ENCODE measurements at places on chromosomes 7 and 10.

- peak; percentile 76 for DNase-seq
Observed at GRCh38 chr7:20199015-20199737, 18.0 kb downstream of the MACC1 start.

DNA sequence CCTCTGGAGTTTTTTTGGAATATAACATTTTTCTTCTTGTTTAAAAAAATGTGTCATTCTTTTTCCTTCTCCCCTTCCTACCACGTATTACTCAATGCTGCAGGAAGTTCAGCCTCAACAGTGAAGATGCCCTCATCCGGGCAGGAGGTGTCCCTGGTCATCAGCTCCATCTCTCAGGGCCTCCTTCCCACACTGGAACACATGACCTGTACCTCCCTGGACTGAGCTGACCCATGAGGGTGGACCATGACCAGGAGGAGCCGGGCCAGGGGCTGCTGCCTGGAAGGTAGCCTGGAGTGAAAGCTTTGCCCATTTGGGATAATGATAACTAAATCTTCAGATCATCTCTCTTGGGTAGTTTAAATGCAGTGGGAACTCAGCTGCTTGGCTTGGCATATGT, 316.5 kb upstream of the ZMIZ1 start:
- peak; percentile 49 for DNase-seq

DNA sequence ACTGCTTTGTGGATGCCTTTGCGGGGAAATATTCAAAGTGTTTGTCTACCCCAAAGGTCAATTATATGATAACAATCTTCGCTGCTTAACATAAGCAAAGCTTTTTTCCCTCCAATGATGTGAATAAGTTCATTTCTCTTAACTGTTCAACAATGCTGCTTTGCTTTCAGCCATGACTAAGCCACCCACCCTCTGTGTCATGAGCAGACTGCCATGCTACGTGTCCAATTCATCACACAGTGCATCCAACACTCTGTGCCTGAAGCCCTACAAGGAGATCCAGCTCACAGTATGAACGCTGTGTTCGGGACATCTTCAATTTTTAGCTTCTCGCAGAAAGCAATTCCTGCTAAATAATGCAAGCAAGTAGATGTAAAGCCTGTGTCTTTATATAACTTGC, 5.7 kb upstream of the TAS2R40 start:
- no peak for DNase-seq

- no peak for DNase-seq
Observed at GRCh38 chr7:112110651-112111050, 95.5 kb downstream of the DOCK4 start.

DNA sequence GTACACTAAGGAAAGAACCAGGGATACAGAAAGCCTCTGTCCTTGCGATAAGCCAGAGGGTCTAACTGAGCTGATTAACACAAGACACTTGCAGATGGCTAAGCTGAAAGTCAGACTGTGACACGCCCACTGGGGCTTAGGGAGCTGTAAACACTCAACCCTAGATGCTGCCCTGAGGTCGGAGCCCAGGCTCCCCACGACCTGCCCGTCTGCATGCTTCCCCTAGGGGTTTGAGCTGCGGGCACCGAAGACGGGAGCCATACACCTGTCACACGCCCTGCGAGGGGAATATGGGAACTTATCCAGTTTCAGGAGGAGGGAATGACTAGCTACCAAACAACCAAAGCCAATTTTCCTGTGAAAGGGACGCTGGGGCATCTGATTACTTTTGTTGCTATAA, 96.0 kb downstream of the HTR5A start:
- no peak for DNase-seq

DNA sequence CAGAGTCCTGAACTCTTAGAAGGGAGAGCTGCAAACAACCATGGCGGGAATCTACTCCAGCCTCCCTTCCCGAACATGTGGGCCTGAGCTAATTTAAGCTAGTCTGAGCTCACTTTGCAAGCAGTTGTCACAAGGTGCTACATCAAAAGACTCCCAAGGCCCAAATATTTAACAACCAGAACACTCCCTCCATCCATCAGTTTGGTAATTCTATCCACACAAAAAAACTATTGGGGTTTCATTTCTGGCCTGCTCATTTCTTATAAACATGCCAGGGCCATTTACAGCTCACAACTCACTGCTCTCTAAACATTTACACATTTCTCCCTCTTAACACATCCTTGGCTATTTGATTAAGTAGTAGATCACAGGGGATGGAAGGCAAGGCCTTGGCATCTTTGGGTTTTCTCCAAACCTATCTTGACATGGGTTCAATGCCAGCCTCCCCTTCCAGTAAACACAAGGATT, 263.4 kb downstream of the KCNMA1 start:
- DNase-seq, result no peak

DNA sequence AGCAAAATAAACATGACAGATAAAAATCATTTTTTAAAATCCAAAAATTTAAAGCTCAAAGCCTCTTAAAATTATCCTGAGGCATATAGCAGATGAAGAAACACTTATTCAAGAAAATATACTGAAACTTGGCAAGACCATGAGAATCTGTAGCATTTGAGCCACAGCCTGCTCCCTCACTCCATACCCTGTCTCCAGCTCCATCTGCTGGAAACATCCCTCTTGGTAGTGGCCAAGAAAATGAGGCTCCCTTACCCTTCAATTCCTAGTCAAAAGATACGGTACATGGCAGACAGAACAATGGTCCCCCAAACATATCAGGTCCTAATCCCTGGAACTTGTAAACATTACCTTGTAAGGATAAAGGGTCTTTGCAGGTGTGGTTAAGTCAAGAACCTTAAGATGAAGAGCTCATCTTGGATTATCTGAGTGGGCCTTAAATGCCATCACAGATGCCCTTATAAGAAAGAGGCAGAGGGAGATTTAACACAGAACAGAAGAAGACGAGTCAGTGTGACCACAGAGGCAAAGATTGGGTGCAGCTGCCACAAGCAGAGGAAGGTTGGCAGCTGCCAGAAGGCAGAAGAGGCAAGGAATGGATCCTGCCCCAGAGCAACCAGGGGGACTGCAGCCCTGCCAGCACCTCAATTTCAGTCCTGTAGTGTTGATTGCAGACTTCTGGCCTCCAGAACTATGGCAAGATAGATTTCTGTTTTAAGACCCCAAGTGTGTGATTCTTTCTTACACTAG, 149.4 kb downstream of the ZNF248 start:
- DNase-seq, result no peak

DNA sequence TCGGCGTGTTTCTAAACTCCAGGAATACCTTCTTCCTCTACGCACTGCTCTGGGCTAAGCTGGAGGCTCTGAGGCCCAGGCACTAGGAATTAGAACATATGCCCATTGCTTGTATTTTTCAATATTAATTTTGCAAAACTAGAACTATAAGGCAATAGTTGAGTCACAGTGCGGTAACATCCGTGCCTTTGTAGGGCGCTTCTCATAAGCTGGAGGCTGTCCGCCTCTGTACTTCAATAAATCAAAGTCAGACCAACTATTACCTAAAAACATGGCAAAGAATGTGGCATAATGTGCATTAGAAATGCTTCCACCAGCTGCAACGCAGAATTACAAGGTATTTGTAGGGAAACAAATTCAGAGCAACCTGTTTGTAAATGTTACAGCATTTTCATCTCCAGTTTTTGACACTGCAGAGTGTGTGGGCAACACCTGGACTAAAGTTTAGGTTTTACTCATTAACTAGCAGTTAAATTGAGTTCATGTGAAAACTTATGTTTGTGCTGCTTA, 440 bp upstream of the MINDY3 start:
- DNase-seq, result no peak

- DNase-seq, result no peak
Observed at GRCh38 chr10:88221010-88221973, 357.9 kb downstream of the PTEN start.

- DNase-seq, result peak; percentile 47
Observed at GRCh38 chr10:12835709-12836108, 165.8 kb downstream of the CCDC3 start.

DNA sequence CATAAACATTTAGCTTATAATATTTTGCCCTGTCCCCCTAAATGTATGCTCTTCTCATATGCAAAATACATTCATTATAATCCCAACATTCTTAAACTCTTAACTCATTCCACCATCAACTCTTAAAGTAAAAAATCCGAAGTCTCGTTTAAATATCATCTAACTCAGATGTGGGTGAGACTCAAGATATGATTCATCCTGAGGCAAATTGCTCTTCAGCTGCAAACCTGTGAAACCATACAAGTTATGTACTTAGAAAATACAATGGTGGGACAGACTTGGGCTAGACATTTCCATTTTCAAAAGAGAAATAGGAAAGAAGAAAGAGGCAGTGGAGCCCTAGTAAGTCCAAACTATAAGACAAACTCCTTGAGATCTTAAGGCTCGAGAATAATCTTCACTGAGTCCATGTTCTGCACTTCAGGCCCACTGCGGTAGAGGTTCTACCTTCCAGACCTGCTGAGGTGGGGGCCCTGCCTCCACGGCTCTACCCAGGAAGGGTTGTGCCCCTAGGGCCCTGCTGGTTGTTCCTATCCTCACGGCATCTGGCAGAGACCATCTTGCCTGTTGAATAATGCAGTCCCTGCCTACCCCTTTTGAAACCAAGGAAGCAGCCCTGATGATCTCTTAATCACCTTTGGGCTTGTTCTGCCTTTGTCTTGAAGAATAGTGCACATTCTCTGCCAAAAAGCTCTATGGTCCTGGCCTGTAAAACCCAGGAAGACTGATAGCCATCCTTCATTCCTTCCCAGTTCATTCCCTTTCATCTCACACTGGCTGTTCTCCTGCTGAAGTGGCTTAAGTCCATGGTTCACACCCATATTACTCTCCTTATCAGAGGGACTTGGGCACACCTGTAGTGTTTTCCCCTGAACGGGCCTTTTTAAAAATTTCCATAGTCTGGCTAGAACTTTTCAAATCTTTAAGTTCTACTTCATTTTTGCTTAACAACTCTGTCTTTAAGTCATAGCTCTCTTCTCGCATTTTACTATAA, 37.3 kb downstream of the INPP5F start:
- DNase-seq, result no peak

- DNase-seq, result peak; percentile 59
Observed at GRCh38 chr7:371119-371778, 81.3 kb downstream of the FOXL3 start.

- DNase-seq, result no peak
Observed at GRCh38 chr7:112410092-112410491, 40.2 kb upstream of the IFRD1 start.

GRCh38 chr10:103852856-103853255, 2.5 kb downstream of the SH3PXD2A start:
- no peak for DNase-seq

- no peak for DNase-seq
Observed at GRCh38 chr7:15305002-15305600, 256.7 kb downstream of the AGMO start.

DNA sequence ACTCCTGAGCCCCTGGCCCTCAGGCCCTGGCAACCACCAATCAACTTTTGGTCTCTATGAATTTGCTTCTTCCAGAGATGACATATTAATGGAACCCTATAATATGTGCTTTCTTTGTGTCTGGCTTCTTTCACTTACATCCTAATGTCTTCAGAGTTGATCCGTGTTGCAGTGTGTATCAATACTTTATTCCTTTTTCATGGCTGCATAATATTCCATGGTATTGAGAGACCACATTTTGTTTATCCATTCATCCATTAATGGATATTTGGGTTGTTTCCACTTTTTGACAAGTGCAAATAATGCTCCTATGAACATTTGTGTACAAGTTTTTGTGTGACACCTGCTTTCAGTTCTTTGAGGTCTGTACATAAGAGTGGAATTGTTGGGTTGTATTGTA, 43.3 kb upstream of the ELFN1 start:
- no peak for DNase-seq

GRCh38 chr7:94303695-94304094, 91.0 kb upstream of the COL1A2 start:
- no peak for DNase-seq

GRCh38 chr7:156585025-156585648, 55.4 kb upstream of the RNF32 start:
- no peak for DNase-seq

GRCh38 chr7:74051193-74051592, 23.2 kb downstream of the ELN start:
- DNase-seq, result no peak

DNA sequence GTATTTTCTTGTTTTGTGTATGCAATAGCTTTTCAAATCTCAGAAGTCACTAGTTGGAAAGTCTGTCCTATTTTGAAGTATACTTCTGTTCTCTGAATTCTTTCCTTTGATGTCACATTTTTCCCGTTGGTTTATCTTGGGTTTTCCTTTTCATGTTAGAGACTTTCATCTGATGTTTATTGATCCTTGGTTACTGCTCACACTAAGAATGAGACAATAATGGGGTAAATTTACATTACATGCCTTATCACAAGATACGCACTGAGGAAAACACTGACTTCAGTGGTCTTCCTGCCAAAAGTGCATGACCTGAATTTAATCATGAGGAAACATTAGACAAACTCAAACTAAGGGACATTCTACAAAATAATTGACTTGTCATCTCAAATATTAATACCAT, 63.5 kb upstream of the C1GALT1 start:
- no peak for DNase-seq

DNA sequence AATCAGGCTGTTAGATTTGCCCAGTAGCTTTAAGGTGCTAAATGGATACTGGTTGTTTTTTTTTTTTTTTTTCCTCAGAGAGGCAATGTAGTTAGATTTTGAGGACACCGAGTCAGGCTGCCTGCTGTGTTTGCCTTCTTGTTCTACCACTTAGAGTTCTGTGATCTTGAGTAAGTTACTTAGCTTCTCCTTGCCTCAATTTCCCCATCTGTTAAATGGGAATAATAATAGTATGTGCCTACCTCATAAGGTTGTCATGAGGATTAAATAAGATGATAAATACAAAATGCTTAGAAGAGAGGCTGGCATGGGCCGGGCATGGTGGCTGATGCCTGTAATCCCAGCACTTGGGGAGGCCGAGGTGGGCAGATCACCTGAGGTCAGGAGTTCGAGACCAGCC, 14.6 kb downstream of the MORN4 start:
- peak; percentile 12 for DNase-seq

GRCh38 chr10:71719464-71720201, at the start of gene C10orf105:
Gene C10orf105 (minus strand): TSS chr10:71719778. CDS start chr10:71716337, 3,441 bp downstream.
- no peak for DNase-seq

- DNase-seq, result no peak
Observed at GRCh38 chr10:100803908-100804307, 58.5 kb downstream of the PAX2 start.

- DNase-seq, result no peak
Observed at GRCh38 chr7:50693455-50694130, 89.1 kb downstream of the GRB10 start.
